PC-9 (cell line): ENCODE measurements at places on chromosomes 1 and 21.

DNA sequence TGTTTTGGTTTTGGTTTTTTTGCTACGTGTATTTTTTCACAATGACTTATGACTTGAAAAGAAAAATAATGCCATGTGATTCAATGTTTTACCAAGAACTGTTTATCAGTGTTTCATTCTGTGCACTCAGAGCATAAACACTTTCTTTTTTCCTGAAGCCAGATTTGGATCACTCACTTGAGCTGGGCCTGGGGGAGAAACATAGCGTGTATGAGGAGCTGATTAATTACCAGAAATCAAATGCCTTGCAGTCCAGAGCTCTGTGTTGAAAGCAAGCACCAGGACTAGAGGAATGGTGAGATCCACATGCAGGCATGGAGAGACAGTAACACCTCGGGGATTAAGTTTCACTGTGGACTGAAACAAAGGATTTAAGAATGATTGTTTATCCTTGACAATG is 642.1 kb upstream of the ADGRL2 start:
- H3K4me3 ChIP-seq = no peak overlapping the region
- H3K4me1 ChIP-seq = no peaks in the 10 kb centered on the region
- H3K27me3 ChIP-seq = no peaks in the 10 kb centered on the region
- H3K27ac ChIP-seq = no peak overlapping the region
- DNase-seq = no peak
- no peaks in the 10 kb centered on the region for H3K36me3 ChIP-seq

DNA sequence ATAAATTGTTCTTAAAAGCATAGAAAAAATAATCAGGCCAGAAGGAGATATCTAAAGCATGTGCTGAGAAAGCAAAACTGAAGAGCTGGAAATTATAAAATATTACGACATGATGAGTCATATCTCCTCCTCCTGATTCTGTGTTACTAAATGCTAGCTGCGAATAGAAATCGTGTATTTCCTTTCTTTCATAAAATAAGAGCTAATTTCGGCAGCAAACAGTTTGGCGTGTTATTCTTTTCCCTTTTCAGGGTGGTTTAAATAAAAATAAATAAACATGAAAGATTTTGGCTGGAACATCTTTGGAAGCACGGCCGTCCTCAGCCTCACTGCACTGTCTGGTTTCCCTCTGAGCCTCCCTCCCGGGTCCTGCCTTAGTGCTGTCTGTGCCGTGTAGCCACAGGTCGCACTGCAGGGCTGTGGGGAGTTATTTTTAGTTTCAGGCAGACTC is 56.0 kb downstream of the ADARB1 start:
- peaks cover 9% of the 10 kb centered on the region; the same call in 1 of the 2 replicates for H3K4me1 ChIP-seq
- H3K27me3 ChIP-seq = no peaks in the 10 kb centered on the region
- no peak overlapping the region for H3K27ac ChIP-seq
- no peak for DNase-seq
- no peaks in the 10 kb centered on the region for H3K36me3 ChIP-seq

- H3K4me3 ChIP-seq = peak overlapping the region; percentile 65
- H3K36me3 ChIP-seq = no peaks in the 10 kb centered on the region; the same call in 1 of the 2 replicates
- H3K27ac ChIP-seq = peak overlapping the region; percentile 56
- no peaks in the 10 kb centered on the region for H3K27me3 ChIP-seq
- peaks cover 8% of the 10 kb centered on the region; the same call in 1 of the 2 replicates for H3K4me1 ChIP-seq
- no peak for DNase-seq
These were observed 773 bp downstream of the IFNGR2 start for GRCh38 chr21:33403786-33404585.

- H3K4me1 ChIP-seq = no peaks in the 10 kb centered on the region
- no peaks in the 10 kb centered on the region for H3K36me3 ChIP-seq
- no peak overlapping the region for H3K4me3 ChIP-seq
- no peak for DNase-seq
- H3K27me3 ChIP-seq = peaks cover 93% of the 10 kb centered on the region
These were observed 39.8 kb downstream of the OLIG1 start for GRCh38 chr21:33109574-33110339.

GRCh38 chr1:166350490-166350889 is 183.7 kb upstream of the FAM78B start:
- H3K36me3 ChIP-seq = no peaks in the 10 kb centered on the region
- H3K4me1 ChIP-seq = no peaks in the 10 kb centered on the region
- H3K4me3 ChIP-seq = no peak overlapping the region
- no peak overlapping the region for H3K27ac ChIP-seq

DNA sequence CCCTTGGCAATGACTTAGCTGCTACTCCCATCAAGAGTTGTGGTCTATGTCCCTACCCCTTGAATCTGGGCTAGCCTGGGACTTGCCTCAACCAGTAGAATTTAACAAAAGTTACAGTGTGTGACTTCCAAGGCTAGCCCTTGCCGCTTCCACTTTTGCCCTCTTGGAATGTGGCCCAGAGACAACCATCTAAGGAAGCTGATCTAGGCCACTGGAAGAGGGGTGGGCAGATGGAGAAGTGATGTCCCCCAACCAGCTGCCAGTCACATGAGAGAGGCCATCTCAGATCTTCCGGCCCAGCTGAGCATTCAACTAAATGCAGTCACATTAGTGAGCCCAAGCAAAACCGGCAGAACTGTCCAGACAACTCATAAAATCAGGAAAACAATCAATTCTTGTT is 115.1 kb downstream of the TOMM20 start:
- no peak for DNase-seq
- H3K36me3 ChIP-seq = no peaks in the 10 kb centered on the region
- H3K4me1 ChIP-seq = peaks cover 52% of the 10 kb centered on the region
- H3K4me3 ChIP-seq = no peak overlapping the region
- H3K27me3 ChIP-seq = no peaks in the 10 kb centered on the region
- peak overlapping the region; percentile 98 for H3K27ac ChIP-seq

GRCh38 chr1:189646066-189646465 is 831.6 kb downstream of the BRINP3 start:
- no peaks in the 10 kb centered on the region for H3K4me1 ChIP-seq
- no peak overlapping the region for H3K4me3 ChIP-seq
- no peak for DNase-seq
- H3K27ac ChIP-seq = no peak overlapping the region
- no peaks in the 10 kb centered on the region for H3K27me3 ChIP-seq

GRCh38 chr1:217332431-217333065 is 298.3 kb downstream of the GPATCH2 start:
- H3K27me3 ChIP-seq = no peaks in the 10 kb centered on the region
- no peaks in the 10 kb centered on the region for H3K4me1 ChIP-seq
- H3K4me3 ChIP-seq = no peak overlapping the region
- H3K36me3 ChIP-seq = no peaks in the 10 kb centered on the region
- DNase-seq = no peak

DNA sequence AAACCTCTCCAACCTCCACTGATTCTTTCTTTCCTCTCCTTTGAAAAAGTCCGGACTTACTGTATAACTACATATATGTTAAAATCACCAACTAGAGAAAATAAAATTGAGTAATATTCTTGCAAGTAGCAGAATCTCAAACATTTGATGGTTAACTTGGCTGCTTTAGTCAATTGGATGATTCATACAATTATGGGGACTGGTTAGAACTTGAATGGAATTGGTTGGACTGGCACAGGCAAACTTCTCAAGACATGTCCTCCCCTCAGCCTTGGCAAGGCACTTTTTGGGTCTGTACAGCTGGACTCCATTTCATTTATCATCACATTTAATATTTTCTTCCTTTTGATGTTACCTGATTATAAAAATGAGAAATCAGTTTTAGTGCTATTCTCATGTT is 6.5 kb downstream of the WLS start:
- H3K4me3 ChIP-seq = no peak overlapping the region
- no peaks in the 10 kb centered on the region for H3K27me3 ChIP-seq
- H3K4me1 ChIP-seq = no peaks in the 10 kb centered on the region
- H3K27ac ChIP-seq = no peak overlapping the region
- no peaks in the 10 kb centered on the region for H3K36me3 ChIP-seq

DNA sequence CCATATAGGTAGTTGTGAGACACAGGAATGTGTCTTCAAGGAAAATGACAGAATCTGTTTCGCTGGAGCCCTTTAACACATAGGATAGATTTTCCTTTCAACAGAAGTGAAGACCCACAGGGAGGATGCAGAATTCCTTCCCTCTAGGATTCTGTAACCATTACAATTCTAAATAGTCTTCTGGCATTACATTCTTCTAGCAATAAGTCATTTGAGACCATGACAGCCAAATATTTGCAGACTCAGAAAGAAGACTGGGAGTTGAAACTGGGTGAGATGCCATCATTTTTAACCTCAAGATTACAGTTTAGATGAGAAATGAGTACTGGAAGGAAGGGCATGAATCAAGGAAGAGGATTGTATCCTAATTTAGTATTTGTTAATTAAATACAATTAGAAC is 61.6 kb downstream of the ZBTB18 start:
- H3K4me3 ChIP-seq = no peak overlapping the region
- no peaks in the 10 kb centered on the region for H3K36me3 ChIP-seq
- no peaks in the 10 kb centered on the region for H3K27me3 ChIP-seq
- peaks cover 20% of the 10 kb centered on the region for H3K4me1 ChIP-seq
- peak overlapping the region; percentile 8; the same call in 1 of the 2 replicates for H3K27ac ChIP-seq

DNA sequence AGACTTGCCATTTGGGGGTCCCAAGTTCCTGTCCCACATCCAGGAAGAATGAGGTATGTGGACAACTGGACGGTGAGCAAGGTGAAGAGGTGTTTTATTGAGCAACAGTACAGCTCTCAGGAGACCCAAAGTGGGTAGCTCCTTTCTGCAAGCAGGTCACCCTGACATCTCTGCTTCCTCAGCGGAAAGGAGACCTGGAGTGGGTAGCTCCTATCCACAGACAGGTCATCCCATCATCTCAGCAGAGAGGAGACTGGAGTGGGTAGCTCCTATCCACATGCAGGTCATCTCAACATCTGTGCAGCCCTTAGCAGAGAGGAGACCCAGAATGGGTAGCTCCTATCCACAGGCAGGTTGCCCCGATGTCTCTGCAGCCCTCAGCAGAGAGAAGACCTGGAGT is 13.8 kb upstream of the FNBP1L start:
- H3K27ac ChIP-seq = no peak overlapping the region
- no peaks in the 10 kb centered on the region; the same call in 1 of the 2 replicates for H3K4me1 ChIP-seq
- no peaks in the 10 kb centered on the region for H3K27me3 ChIP-seq
- DNase-seq = no peak

- no peaks in the 10 kb centered on the region for H3K27me3 ChIP-seq
- H3K4me3 ChIP-seq = no peak overlapping the region
- DNase-seq = no peak
These were observed 4.1 kb downstream of the CROCC start for GRCh38 chr1:16925635-16926490.

DNA sequence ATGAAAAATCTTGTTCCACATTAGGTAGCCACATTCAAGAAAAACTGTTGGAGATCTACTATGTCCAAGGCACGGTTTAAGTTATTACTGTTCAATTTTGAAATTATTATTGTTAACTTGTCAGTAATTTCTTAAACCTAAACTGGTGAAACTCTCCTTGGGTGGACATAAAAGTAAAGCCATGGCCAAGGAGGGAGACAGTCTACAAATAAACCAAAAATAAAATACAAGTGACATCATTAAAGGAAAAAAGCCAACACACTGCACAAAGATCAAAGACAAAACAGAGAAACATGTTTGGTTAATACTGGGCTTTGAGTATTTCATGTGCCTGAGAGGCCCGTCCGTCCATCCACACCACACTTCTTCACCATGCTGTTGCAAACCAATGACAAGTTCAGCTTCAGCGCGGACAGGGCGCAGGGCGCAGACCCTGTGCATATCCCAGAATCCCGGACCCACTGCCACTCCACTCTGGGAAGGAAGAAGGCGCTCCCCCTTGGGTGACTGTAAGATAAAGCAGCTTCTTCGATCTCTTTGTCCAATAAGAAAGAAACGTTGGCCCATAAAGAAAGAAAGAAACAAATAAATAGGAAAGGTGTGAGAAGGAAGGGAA is 918 bp upstream of the RASAL2 start:
- peak overlapping the region; percentile 76 for H3K27ac ChIP-seq
- peaks cover 44% of the 10 kb centered on the region for H3K4me1 ChIP-seq
- H3K4me3 ChIP-seq = peak overlapping the region; percentile 85
- DNase-seq = no peak
- no peaks in the 10 kb centered on the region for H3K27me3 ChIP-seq

GRCh38 chr1:42646056-42646455 is 12.2 kb upstream of the PPIH start:
- H3K4me1 ChIP-seq = no peaks in the 10 kb centered on the region
- H3K36me3 ChIP-seq = no peaks in the 10 kb centered on the region
- no peak for DNase-seq
- no peak overlapping the region for H3K4me3 ChIP-seq
- no peak overlapping the region for H3K27ac ChIP-seq

DNA sequence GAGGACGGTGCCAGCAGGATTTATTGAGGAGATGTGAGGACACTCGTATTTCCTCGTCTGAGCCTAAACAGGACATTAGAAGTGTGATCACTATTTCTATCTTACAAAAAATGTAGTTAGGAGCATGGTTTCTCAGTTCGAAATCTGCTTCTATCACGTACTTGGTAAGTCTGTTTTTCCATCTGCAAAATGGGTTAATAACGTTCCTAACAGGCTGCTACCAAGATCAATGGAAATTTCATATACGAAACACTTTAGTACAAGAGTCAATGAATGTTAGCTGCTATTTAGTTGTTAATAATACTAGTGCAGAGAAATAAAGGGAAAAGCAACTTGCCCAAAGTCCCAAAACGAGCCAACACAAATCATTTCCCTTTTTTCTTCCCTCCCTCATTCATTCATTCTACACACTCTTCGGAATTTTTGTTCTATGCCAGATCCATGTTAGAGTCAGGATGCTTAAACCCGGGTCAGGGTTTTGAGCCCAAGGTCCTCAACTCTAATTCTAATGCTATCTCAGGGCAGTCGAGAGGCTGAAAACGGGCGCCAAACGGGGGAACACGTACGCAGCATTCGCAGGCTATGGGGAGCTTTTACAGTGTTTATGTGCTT is 608 bp downstream of the SNRNP40 start:
- peaks cover 9% of the 10 kb centered on the region; the same call in 1 of the 2 replicates for H3K4me1 ChIP-seq
- 0 out of 2 replicates have a peak, but pooled peaks cover 4% of the 10 kb centered on the region for H3K36me3 ChIP-seq
- H3K27me3 ChIP-seq = no peaks in the 10 kb centered on the region

DNA sequence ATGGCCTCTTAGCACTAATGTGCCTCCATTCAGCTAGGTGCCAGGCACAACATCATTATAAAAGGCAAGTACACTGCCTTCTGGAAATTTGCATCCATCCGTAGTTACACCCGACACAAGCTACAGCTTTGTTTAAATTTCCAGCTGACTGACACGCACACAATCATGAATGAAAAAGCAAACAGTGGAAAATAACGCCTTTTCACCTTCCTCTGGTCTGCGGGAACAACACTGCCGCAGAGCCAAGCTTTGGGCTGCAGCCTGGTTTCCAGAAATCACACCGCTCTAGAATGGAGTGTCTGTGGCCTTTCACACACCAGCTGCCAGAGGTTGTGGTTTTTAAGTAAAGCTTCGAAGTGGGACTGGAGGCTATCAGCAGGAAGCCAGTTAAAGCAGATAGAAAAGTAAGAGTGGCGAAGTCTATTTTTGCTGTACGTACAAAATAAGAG is 142.8 kb upstream of the COA6 start:
- no peak overlapping the region for H3K4me3 ChIP-seq
- H3K27ac ChIP-seq = no peak overlapping the region
- H3K4me1 ChIP-seq = no peaks in the 10 kb centered on the region
- no peaks in the 10 kb centered on the region for H3K27me3 ChIP-seq

GRCh38 chr1:210117681-210118170 is 114.9 kb upstream of the SERTAD4 start:
- H3K4me1 ChIP-seq = no peaks in the 10 kb centered on the region
- H3K27ac ChIP-seq = no peak overlapping the region
- no peak for DNase-seq
- H3K27me3 ChIP-seq = no peaks in the 10 kb centered on the region
